ENCODE measurements at places on chromosomes 12 and 14. TPM values are rescaled to one million over a fixed set of nuclear protein-coding genes. Genes with fewer than 3 reads are reported as not detected.
A peak's percentile ranks its signal among the peaks of the same experiment; 100 is the strongest.

Gene CIDEB
- total RNA-seq, result 1.5 TPM

Gene TTC9
- total RNA-seq, result 9.4 TPM

Gene RPS6KL1
- 19.4 TPM for total RNA-seq

Gene SLC6A15
- 0.51 TPM for total RNA-seq

Gene CLEC1B
- not detected for total RNA-seq

Gene ANKS1B
- 3.9 TPM for total RNA-seq

Gene PRKD1
- total RNA-seq, result 1.5 TPM

Gene GALNT16
- total RNA-seq, result 0.68 TPM

- no peak for DNase-seq
Observed at GRCh38 chr14:52360831-52361230, 46.7 kb downstream of the PTGER2 start.

GRCh38 chr12:989051-989450 lies 2.0 kb upstream of the ERC1 start:
- no peak for DNase-seq

GRCh38 chr14:61530896-61531295 lies 164.4 kb upstream of the HIF1A start:
- DNase-seq, result no peak

- no peak for DNase-seq
Observed at GRCh38 chr14:31449971-31450610, 7.2 kb downstream of the DTD2 start.

- no peak for DNase-seq
Observed at GRCh38 chr12:93967454-93967853, 180.9 kb upstream of the PLXNC1 start.

GRCh38 chr12:64965920-64966319 lies 141.5 kb downstream of the TBC1D30 start:
- no peak for DNase-seq

DNA sequence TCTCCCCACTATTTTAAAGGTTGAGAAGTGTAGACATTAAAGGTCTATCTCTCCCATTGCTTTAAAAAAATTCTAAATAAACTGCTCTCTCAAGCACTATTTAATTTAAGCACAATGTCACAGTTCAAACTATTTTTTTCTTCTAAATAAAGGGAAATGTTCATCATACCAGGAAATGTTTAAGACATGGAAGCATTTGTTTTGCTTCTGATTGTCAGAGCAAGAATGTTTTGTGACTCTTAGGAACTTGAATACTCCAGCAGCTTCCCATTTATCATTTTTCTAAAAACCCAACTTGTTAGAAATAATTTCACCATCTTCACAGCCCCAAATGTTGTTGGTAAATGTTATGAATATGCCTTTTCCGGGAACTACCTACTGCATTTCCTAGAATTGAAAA lies 121.8 kb upstream of the NTF3 start:
- DNase-seq, result no peak

- no peak for DNase-seq
Observed at GRCh38 chr12:110023059-110023980, 24.1 kb downstream of the ANKRD13A start.

- DNase-seq, result no peak
Observed at GRCh38 chr12:56202366-56202765, 13.1 kb upstream of the SMARCC2 start.

- DNase-seq, result peak; percentile 29
Observed at GRCh38 chr14:93073910-93074769, 41.6 kb downstream of the ITPK1 start.

GRCh38 chr12:67268335-67268895 lies 743 bp upstream of the CAND1 start:
- DNase-seq, result peak; percentile 94

DNA sequence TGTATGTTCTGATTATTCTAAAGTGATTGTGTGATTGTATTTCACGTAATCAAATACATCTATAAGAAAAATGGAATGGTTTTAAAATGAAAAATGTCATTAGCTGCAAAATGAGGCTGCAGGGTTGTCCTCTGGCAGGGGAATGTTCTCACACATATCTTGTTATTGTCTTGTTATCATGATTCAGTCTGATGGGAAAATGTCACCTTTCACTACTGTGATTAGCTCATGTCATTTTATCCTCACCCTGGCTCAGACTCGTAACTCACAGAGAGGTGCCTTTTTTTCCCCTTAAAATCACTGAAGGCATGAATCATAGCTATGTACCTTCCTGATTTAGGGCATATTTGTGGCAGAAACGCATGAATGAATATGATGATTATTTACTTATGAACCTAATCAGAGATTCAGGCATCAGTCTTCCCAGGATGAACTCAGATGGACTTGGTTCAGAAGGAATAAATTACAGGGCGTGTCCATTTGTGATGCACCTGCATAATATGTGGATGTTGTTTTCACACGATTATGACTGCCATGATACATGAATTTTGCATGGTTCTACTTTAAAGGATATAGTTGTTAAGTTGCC lies 1339.2 kb downstream of the AACS start:
- DNase-seq, result no peak

DNA sequence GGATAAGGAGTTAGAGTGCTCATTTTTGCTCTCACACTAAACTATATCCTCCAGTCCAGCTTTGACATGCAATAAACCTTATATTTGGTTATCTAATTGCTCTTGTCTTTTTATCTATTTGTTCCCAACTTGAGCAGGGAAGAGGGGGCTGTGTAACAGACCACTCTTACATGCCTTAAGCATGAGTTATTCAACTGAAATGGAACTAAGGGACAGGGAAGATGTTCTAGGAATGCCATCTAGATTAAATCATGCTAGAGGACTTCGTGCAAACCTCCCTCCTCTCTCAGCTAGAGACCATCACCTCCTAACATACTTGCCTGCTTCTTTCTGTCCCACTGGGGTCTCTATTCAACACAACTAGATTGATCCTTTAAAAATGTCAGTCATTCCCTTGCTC lies 20.6 kb downstream of the SPX start:
- no peak for DNase-seq

- DNase-seq, result no peak
Observed at GRCh38 chr12:54032627-54033100, at the start of gene HOXC5. Gene HOXC5 (plus strand): TSS chr12:54033050. CDS start chr12:54033123, 73 bp downstream.

GRCh38 chr14:60632777-60633176 lies 16.5 kb downstream of the SIX1 start:
- no peak for DNase-seq

GRCh38 chr14:69547701-69548348 lies 26.8 kb downstream of the CCDC177 start:
- no peak for DNase-seq

DNA sequence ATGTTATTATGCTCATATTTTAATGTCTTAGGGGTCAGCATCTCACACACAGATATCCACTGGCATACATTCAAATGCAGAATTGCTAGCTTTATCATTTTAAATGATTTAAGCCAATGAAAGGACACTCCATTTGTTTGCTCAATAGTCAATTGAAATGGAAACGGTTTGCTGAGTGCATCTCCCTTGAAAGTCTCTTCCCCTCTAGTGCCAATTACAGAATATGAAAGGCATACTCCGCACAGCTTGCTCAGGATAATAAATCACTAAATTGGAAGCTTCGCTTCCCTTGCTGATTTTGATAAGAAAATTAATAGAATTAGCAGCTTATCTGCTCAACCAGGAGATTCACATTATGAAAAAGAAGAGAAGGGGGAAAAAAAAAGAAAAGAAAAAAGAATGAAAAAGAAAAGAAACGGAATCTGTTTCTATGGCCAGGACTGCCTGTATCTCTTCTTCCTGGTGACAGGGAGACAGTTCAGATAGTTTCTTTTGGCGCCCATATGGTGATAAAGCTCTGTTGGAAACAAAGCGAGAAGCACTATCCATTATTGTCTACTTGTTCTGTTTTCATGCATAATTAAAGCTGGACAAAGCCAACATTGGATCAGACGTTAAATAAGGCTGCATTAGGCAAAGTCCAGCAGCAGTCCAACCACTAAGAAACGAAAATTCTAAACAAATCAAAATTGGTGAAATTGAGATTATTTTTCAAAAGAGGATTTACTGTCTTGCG lies 225.0 kb downstream of the GXYLT1 start:
- DNase-seq, result no peak

DNA sequence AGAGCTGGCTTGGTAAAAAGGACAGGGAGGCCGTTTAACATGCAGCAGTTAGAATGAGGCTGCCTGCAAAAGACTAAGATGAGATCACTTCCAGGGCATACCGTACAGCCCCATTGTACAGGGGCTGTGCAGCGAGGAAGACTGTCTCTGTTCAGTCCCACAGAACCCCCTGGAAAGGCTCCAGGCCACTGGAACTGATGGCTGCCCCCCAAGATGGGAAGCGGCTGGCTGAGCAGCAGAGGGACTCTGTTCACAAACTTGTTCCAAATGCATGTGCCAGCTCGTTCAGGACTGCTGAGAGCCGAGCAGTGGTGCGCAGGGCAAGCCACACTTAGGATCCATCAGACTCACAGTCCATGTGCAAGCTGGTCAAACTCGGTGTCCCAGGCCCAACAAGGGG lies 82.9 kb downstream of the CHGA start:
- no peak for DNase-seq

- DNase-seq, result no peak
Observed at GRCh38 chr12:42961395-42961794, 371.8 kb upstream of the PRICKLE1 start.

DNA sequence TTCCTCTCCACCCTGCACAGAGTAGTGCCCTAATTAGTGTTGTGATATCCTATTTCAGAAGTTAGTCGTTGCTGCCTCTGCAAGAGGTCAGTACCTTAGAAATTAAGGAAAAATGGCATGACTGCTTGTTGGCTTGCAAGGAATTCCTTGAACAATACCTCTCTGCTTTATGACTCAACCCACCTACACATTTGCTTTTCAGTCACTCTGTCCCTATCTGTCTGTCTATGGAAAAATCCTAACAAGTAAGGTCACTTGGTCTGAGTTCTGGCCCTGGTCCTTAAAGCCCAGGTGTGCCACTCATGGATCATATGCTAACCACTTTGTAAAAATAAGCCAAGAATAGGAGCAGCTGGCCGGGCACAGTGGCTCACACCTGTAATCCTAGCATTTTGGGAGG lies 116.4 kb upstream of the ATF1 start:
- DNase-seq, result no peak

GRCh38 chr14:72089625-72090024 lies 157.4 kb downstream of the RGS6 start:
- DNase-seq, result no peak

All from gastrocnemius medialis (tissue), 4 donors.